ENCODE measurements at places on chromosomes 16 and 17.
A peak's percentile ranks its signal among the peaks of the same experiment; 100 is the strongest.

DNA sequence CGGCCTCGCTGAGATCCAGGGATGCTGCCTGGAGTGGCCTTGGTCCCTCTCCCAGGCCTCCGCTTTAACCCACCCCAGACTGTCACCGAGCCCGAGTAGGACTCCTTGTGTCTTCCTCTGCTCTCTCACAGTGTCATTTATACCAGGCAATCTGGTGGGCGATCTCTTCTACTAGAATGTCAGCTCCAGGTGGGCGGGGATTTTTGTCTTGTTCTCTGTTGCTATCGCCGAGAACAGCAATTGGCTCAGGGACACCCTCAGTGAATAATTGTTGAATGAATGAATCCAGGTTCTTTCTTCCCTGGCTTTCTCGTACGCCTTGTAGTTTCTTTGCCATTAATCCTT is 591 bp downstream of the DHX38 start:
- peak; percentile 22 for DNase-seq

- peak; percentile 7 for DNase-seq
Measured at GRCh38 chr17:10226930-10227695, 28.7 kb upstream of the GAS7 start.

GRCh38 chr16:66621973-66622372 is 17.5 kb downstream of the CMTM3 start:
- no peak for DNase-seq

DNA sequence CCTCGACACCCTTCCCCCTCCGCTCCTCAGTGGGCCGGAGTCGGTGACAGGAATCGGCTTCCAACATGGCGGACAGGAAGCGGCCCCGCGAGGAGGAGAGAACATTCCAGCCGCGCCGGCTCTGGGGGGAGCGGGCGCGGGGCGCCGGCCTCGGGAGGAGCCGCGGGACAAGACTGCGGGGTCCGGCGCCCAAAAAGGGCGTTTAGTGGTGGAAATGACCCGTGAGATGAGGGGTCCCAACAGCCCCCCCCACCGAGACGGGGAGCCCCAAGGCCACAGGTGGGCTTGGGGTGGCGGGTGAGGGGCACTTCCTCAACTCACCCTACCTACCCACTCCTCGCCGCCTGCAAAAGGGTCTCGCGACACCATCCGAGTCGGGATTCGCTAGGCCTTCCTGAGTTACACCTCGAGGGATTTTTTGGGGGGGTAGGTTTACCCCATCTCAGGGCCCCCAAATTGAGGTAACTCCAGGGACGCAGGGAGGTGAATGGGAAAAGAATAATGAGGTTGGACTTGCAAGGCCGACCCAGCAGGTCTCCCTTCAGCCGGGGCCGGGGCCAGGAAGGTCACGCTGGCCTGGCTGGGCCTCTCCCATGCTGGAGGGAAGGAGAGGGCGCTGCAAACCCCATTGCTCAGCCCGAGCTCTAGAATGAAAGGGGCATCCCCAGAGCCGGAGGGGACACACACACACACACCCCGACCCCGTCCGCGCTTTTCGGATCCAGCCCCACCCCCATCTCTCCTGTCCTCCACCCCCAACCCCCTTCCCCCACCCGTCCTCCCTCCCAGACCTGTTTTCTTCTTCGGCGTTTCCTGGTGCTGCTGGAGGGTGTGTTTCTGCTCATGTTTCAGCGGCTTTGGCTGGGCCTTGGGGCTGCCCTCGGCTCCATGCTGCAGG is 707 bp downstream of the NUFIP2 start:
- DNase-seq, result peak; percentile 44

Measured in activated T-cell treated with anti-CD3 and anti-CD28 coated beads for 24 hours (primary cell).